ENCODE measurements at places on chromosomes 1 and 21.

DNA sequence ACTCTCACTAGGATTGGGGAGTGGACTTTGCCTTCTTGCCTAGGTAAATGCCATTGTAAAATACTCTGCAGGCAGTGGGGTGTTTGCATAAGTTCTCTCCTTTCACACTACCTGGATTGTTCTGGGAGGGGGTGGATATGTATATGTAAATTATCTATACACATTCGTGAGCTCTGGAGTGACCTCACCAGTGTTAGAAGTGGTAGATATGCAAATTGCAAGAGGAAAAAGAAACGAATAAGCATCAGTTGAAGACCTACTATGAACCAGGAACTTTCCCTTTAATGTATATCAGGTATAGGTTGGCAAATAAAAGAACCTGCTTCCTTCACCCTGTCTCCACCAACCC lies 1.5 kb upstream of the ARHGEF11 start:
- no peak for DNase-seq

DNA sequence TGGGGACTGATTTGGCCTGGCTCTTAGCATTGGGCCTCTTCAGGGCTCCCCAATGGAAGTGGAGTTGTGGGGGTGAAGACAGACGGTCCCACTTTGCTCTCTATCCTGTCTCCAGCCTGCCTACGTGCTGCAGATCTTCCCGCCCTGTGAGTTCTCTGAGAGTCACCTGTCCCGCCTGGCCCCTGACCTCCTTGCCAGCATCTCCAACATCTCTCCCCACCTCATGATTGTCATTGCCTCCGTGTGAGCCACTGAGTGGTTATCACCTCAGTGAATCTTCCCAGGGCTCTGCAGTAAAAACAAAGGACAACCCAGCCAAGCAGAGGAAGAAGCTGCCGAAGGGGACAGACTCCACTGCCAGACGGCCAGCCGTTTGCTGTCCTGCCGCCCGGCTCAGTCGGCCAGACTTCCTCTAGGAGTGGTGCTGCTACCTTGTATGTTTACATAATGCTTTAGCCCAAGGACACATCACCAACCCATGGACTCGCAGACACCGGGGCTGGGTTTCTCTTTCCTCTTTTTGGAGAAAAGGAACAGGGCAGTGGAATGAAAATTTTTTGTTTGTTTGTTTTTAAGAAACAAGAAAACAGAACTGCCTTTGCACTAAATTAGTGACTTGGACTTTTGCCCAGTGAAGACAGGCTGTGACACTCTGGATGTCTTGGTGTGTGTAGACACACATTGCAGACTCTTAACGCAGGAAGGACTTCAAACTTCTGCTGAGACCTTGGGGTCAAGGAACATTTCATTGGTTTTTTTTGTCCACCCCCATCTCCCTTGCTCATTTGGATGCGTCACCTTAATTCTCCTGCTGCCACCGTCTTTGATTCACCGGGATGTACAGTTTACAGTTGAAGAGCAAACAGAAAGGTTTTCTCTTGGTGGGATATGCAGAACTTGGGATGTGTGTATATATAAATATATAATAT lies 36.5 kb downstream of the ZBTB17 start:
- DNase-seq: no peak

DNA sequence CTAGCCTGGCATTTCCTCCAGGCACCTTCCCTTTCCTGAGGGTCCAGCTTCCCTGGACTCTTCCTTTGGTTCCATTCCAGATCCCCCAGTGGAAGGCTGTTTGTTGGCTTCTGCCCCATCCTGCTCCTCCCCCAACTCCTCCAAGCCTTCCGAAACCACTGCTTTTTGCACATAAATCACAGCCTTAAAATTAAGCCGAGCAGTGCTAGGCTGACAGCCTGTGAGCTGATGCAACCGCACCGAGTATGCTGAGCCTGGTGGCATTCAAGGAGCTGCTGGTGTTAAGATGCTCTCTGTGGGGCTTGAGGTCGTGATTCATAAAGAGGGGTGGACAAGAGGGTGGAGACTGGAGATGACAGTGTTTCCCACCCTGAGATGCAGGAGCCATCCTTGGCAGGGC lies 266.6 kb upstream of the C1orf174 start:
- DNase-seq: no peak

GRCh38 chr21:31977816-31978215 lies 105.0 kb downstream of the HUNK start:
- DNase-seq: no peak

- peak; percentile 87 for DNase-seq
These were observed at the start of gene XKR8 for GRCh38 chr1:27959792-27960603. Gene XKR8, plus strand, starts transcription at chr1:27959973. Its CDS starts 97 bp downstream, at chr1:27960070.

DNA sequence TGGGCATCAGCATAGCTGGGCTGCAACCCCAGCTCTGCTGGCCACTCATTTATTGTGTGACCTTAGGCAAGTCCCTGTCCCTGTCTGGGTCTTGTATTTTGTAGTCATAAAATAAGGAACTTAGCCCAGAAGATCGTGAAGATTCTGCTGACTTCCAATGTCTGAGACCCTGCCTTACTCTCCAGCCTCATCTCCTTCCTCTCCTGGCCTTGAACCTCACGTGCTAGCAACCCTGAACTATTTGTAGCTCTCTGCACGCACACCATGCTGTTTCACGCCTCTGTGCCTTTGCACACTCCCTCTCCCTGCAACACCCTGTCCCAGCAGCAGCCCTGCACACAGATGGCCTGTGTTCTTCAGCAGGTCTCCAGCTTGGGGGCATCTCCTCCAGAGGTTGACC lies 121.1 kb downstream of the LACTBL1 start:
- DNase-seq: no peak

- no peak for DNase-seq
These were observed 66.1 kb upstream of the AKT3 start for GRCh38 chr1:243916160-243916559.

DNA sequence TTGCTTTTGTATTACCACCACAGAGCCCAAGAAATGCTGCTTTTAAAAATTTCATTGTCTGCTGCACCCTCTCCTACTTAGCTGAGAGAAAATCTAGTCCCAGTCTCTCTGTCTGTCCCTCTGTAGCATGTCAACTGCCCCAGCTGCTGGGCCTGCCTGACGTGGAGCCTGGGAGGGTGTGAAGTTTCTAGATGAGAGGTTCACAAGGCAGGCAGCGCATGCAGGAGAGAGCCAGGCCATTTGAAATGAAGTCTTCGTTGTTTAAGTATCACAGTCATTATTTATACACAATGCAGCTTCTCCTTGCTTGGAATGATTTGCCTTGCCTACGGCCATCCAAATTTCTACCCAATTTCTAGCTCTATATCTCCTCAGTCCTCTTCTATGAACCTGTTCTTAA lies 306.8 kb upstream of the PLXNA2 start:
- DNase-seq: no peak

GRCh38 chr1:40532062-40532389 lies 589 bp downstream of the ZNF684 start:
- DNase-seq: no peak

- DNase-seq: no peak
These were observed 828.2 kb downstream of the ADGRL2 start for GRCh38 chr1:82628887-82629286.

DNA sequence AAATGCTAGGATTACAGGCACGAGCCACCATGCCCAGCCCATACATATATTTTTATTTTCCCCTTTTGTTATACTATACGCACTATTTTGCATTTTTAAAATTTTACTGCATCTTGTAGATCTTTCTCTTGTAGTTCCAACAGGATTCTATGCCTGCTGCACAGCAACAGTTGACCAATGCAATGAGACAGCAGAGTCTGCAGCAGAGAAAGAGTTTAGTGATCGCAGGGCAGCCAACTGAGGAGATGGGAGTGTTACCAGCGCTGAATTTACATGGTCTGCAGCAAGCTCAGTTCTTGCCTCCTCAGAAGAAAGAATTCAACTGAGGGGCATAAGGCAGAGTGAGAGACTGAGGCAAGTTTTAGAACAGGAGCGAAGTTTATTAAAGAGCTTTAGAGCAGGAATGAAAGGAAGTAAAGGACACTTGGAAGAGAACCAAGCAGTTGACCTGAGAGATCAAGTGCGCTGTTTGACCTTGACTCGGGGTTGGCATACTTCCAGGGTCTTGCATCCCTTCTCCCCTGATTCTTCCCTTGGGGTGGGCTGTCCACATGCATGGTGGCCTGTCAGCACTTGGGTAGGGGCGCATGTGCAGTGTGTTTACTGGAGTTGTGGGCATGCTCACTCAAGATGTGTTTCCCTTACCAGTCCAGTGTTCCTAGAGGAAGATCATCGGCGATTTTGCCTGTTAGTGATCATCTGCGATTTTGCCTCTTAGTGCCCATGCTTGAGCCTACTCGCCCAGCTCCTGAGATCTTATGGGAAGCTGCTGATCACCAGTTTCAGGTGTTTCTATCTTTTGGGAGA lies 4.1 kb upstream of the MTOR start:
- DNase-seq: no peak

Measured in stimulated activated CD4-positive, alpha-beta T cell treated with anti-CD3 and anti-CD28 coated beads, Interleukin-2, amount 100 ng/mL, for 24 hours (primary cell).